ENCODE measurements at places on chromosomes 1 and 21. TPM values are rescaled to one million over a fixed set of nuclear protein-coding genes. Genes with fewer than 3 reads are reported as not detected.

DNA sequence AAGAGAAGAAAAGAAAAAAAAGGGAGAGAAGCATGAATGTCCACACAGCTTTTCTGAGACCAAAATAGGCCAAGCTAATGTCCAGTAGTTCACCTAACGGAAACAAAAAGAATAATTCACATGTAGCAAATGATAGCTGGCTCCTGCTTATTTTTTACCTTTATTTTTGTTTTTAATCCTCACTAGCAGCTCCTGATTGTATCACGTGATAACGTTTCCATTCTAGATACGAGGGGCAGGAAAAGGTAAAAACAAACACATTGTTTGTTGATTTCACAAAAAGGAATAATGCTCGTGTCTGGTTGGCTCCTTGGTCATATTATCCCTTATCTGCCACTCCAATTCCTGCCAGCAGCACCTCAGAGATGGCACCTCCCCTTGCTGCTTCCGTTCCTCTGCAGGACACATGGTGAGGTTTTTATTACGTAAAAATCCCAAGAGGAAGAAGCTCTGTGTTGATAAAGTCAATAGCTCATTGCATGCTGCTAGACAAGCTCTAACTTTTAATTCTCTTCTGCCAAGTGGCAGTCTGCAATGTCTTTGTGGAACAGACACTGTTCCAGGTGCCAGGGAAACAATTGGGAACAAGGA lies 201.7 kb downstream of the CRB1 start:
- H3K36me3 ChIP-seq, result no peaks in the 10 kb centered on the region
- no peak for DNase-seq
- peaks cover 42% of the 10 kb centered on the region for H3K4me1 ChIP-seq
- peak overlapping the region; percentile 3 for H3K27ac ChIP-seq
- H3K27me3 ChIP-seq, result no peaks in the 10 kb centered on the region
- H3K4me3 ChIP-seq, result no peak overlapping the region

GRCh38 chr1:173467426-173467825 lies 9.7 kb upstream of the PRDX6 start:
- peaks cover 97% of the 10 kb centered on the region for H3K36me3 ChIP-seq
- H3K4me1 ChIP-seq, result peaks cover 4% of the 10 kb centered on the region
- DNase-seq, result no peak
- H3K4me3 ChIP-seq, result no peak overlapping the region
- H3K27ac ChIP-seq, result no peak overlapping the region
- H3K27me3 ChIP-seq, result no peaks in the 10 kb centered on the region

GRCh38 chr1:30638086-30638485 lies 85.3 kb downstream of the MATN1 start:
- no peaks in the 10 kb centered on the region for H3K27me3 ChIP-seq
- H3K4me1 ChIP-seq, result no peaks in the 10 kb centered on the region
- no peak overlapping the region for H3K27ac ChIP-seq
- no peaks in the 10 kb centered on the region for H3K36me3 ChIP-seq
- DNase-seq, result no peak

DNA sequence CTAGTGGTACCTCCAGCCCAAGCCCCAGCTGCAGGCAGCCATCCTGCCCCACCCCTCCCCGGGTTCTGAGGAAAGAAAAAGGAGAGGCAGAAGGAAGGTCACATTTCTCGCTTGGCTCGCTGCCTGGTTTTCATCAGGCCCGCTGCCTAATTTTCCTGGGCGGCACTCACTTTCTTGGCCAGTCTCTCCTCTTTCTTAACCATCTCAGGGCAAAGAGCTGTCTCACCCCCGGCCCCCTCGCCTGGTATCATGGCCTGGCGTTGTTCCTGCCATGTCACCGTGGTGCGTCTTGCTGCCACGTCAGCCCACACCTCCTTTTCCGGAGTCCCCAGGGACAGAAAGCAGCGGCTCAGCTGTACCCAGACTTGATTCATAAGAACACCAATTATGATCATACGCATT lies 26.6 kb upstream of the CASZ1 start:
- no peak overlapping the region for H3K27ac ChIP-seq
- H3K36me3 ChIP-seq, result no peaks in the 10 kb centered on the region
- H3K4me1 ChIP-seq, result peaks cover 4% of the 10 kb centered on the region
- no peak for DNase-seq
- H3K4me3 ChIP-seq, result no peak overlapping the region

DNA sequence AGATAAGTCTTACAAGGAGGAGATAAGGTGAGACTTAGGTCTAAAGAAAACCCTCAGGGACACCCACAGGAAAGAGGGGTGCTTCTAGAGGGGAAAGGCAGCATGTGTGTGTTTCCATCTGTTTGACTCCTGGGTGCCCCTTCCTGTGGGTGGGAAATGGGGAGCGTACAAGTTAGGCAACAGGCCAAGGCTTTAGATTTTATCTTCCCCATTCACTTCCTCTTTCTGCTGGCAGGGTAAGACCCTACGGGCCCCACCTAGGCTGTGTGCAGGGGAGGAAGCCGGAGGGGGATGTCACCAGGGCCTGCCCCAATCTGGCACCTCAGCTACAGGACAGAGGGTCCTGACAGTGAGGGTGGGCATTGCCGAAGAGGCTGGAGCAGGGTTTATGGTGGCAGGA lies 2.5 kb upstream of the OLIG1 start:
- H3K27me3 ChIP-seq, result peaks cover 89% of the 10 kb centered on the region
- H3K27ac ChIP-seq, result no peak overlapping the region
- no peak for DNase-seq
- no peak overlapping the region for H3K4me3 ChIP-seq

- H3K27me3 ChIP-seq, result peaks cover 53% of the 10 kb centered on the region
- H3K27ac ChIP-seq, result no peak overlapping the region
- no peaks in the 10 kb centered on the region for H3K36me3 ChIP-seq
- no peak for DNase-seq
Observed at GRCh38 chr1:155083865-155084721, 5.5 kb downstream of the EFNA3 start.

DNA sequence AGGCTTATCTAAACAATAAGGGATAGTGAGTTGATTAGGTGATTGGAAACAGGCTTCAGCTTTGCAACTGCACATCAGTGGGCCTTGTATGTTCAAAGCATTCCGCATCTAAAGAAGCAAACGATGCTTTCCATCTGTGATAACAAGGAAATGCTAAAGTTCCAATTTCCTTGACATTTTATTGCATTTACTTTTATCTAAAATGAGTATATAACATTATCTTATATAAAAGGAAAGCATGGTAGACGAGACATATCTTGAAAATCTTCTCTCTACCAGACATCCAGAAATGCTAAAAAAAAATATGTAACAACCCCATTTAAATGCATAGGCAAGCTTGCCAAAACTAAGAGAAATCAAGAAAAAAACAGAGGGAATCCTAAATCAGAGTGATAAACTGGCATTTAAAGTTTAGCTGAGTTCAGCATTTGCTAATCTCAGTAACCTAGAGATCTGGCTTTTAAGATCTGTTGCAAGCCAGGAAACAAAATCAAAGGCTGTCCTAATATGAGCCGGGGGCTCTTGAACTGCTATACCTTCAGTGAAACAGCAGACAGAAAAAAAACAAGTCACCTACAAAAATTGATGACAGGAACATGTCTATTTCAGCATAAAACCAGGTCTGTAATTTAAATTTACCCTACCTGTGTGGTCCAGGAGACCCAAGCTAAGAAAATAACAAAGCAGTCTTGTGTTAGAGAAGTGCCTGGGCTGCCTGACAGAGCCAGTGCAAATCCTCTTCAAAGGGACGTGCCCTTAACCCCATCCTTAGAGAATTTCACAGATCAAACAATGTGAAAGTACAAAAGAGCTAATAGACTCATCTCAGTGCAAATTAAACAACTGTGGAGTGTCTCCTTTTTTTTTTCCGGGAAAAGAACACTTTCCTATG lies 3.1 kb upstream of the RGS13 start:
- no peaks in the 10 kb centered on the region for H3K27me3 ChIP-seq
- H3K4me3 ChIP-seq, result no peak overlapping the region
- no peak overlapping the region for H3K27ac ChIP-seq

DNA sequence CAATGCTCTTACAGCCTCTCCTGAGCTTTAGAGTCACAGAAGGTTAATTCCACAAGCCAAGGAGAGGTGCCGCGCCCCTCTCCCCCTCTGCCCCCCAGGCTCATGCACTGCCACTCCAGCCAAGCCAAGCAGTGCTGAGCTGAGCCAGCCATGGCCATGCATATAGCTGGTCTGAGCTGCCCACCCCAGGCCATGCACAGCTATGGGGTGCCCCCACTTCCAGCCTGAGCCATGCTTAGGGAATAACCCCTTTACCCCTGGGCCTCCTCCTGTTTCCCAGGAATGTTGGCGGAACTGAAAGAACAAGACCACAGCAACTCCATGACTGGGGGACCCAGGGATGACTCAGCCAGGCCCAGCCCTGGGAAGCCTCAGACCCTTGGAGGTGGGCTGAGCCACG lies 34.0 kb upstream of the MAGOH start:
- DNase-seq, result no peak
- no peaks in the 10 kb centered on the region for H3K4me1 ChIP-seq
- no peaks in the 10 kb centered on the region for H3K27me3 ChIP-seq
- H3K27ac ChIP-seq, result no peak overlapping the region
- peaks cover 61% of the 10 kb centered on the region for H3K36me3 ChIP-seq

DNA sequence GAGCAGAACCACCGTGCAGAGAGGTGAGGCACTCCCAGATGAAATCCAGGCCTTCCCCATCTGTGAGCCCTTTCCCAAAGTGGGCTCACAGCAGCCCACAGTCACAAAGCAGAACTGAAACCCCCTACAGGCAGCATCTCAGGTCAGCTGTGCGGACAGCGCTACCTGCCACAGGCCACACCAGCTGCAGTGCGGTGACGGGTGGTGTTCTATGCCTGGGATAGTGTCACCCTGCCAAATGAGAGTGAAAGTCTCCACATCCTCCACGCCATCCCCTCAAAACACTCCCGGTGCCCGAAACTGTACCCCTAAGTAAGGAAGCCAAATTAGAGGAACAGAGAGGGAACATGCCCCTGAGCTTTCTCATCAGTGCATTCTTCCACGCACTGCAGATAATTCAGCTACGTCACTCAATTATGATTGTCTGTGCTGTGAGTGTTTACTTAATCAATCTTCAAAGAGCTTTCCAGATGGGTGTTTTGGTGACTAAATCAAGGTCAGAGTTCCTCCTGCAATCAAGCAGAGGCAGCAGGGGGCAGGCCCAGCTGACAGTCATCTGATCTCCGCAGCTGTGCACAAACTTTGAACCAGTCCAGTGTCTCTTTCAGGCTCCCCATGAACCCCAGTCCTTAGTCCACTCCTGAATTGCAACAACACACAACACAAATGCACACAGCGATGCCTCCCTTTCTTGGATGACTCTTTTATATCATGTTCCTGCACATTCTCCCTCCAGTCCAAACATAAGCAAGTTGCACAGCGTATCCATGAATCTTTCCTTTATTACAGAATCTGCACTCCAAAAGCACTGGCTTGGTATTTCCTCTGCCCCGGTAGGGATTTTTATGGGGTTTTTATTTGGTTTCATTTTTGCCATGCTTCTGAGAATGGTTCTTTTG lies 150.0 kb downstream of the TOMM20 start:
- H3K27ac ChIP-seq, result 0 out of 2 replicates have a peak overlapping the region, but pooled peaks have one; percentile 5
- H3K27me3 ChIP-seq, result no peaks in the 10 kb centered on the region
- H3K4me1 ChIP-seq, result peaks cover 22% of the 10 kb centered on the region

GRCh38 chr1:6157528-6158174 lies 22.5 kb downstream of the CHD5 start:
- peaks cover 6% of the 10 kb centered on the region for H3K4me1 ChIP-seq
- no peak for DNase-seq
- H3K27me3 ChIP-seq, result no peaks in the 10 kb centered on the region
- H3K4me3 ChIP-seq, result no peak overlapping the region

GRCh38 chr1:30372792-30373433 lies 350.5 kb downstream of the MATN1 start:
- H3K36me3 ChIP-seq, result no peaks in the 10 kb centered on the region
- H3K4me3 ChIP-seq, result no peak overlapping the region
- H3K27ac ChIP-seq, result no peak overlapping the region
- DNase-seq, result no peak

DNA sequence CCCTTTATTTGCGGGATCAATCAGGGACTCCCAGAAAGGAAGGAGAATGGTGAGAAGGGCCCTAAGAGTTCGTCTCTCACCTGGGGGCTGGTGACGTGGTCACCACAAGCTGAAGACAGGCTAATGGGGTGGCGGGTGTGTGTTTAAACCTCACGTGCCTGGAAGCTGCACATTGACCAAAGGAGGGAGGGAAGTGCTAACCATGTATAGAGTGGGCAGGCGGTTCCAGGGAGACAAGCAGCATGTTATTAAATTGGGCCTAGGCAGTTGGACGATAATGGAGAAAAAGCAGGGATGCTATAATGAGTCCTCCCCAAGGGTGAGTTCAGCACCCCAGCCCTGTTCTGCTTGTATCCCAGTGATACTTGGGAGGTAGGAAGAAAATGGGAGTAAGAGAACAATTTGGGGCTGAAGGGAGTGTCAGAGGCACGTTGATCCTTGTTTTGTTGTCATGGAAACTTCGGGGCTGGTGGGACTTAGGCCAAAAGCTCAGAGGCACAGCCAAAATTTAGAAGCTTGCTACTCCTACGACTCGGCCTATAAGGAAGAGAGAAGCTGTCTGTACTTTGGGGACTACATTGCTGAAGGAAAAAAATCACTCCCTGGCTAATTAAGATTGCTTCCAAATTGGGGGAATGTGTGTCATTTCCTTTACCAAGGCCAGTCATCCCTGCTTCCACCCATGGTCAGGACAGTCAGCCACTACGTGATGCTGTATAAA lies 33.2 kb upstream of the EPHA8 start:
- H3K4me3 ChIP-seq, result no peak overlapping the region
- DNase-seq, result no peak
- H3K27ac ChIP-seq, result peak overlapping the region; percentile 34
- no peaks in the 10 kb centered on the region for H3K27me3 ChIP-seq

MSH4 gene
- 0.30 TPM for total RNA-seq

Measured in WTC11 (cell line).